Tracheal epithelial cell (primary cell): ENCODE measurements at places on chromosomes 7 and 10. TPM values are rescaled to one million over a fixed set of nuclear protein-coding genes. Genes with fewer than 3 reads are reported as not detected.

Gene BLNK
- total RNA-seq, result 5.5 TPM in 2 replicates

Gene TSPAN12
- total RNA-seq, result 1.5 and 7.0 TPM in 2 replicates

Gene EN2
- total RNA-seq, result not detected in 2 replicates

Gene METTL27
- 6.3 TPM in 1 of 2 replicates, not detected in the other for total RNA-seq

Gene RAMP3
- 0.21 TPM in 1 of 2 replicates, not detected in the other for total RNA-seq

Gene ADRB1
- 0.24 and 4.0 TPM in 2 replicates for total RNA-seq

Gene NME8
- total RNA-seq, result not detected in 2 replicates

Gene ASZ1
- total RNA-seq, result not detected in 2 replicates

Gene A1CF
- total RNA-seq, result not detected in 2 replicates

Gene ITPRID1
- total RNA-seq, result not detected in 2 replicates

Gene RADIL
- total RNA-seq, result not detected in 2 replicates

Gene PTF1A
- total RNA-seq, result not detected in 2 replicates

Gene MET
- 93.6 and 252 TPM in 2 replicates for total RNA-seq

Gene ARID5B
- 6.7 and 8.3 TPM in 2 replicates for total RNA-seq

Gene SLC29A4
- total RNA-seq, result 8.7 and 11.6 TPM in 2 replicates

Gene ELN
- total RNA-seq, result not detected in 2 replicates

Gene TMEM176A
- not detected in 2 replicates for total RNA-seq

Gene CDNF
- 0.24 and 1.3 TPM in 2 replicates for total RNA-seq

Gene CAMK2B
- total RNA-seq, result 0.72 TPM in 1 of 2 replicates, not detected in the other

Gene ARHGEF35
- 9.4 and 12.5 TPM in 2 replicates for total RNA-seq

Gene TEX47
- total RNA-seq, result not detected in 2 replicates

Gene CPA5
- total RNA-seq, result not detected in 2 replicates

Gene OLAH
- total RNA-seq, result 5.5 and 15.8 TPM in 2 replicates

Gene HSPA12A
- 0.64 and 6.0 TPM in 2 replicates for total RNA-seq

Gene DYNC1I1
- total RNA-seq, result 0.21 and 0.24 TPM in 2 replicates

Gene LRIT1
- not detected in 2 replicates for total RNA-seq

Gene TMEM130
- not detected in 2 replicates for total RNA-seq

Gene SLC26A5
- total RNA-seq, result not detected in 2 replicates

Gene SPDYE6
- not detected in 2 replicates for total RNA-seq

Gene MRLN
- not detected in 2 replicates for total RNA-seq

Gene TRIM50
- total RNA-seq, result not detected in 2 replicates

Gene PAX4
- not detected in 2 replicates for total RNA-seq

Gene SFTPD
- under 0.01 and 1.3 TPM in 2 replicates for total RNA-seq

Gene RELN
- 0.21 and 0.48 TPM in 2 replicates for total RNA-seq

Gene KLF14
- not detected in 2 replicates for total RNA-seq

Gene RHOBTB1
- 7.2 and 8.9 TPM in 2 replicates for total RNA-seq

Gene GIMAP4
- total RNA-seq, result 0.21 and 2.2 TPM in 2 replicates

Gene ZNF212
- 4.1 and 5.5 TPM in 2 replicates for total RNA-seq

Gene TLX1
- under 0.01 TPM in 1 of 2 replicates, not detected in the other for total RNA-seq

Gene ERVW-1
- total RNA-seq, result not detected in 2 replicates

Gene GCK
- 0.21 and 0.96 TPM in 2 replicates for total RNA-seq

Gene LRRC18
- not detected in 2 replicates for total RNA-seq

Gene CALHM3
- total RNA-seq, result not detected in 2 replicates

Gene PLAC9
- total RNA-seq, result not detected in 2 replicates

Gene GIMAP2
- total RNA-seq, result 0.24 TPM in 1 of 2 replicates, not detected in the other

Gene STAMBPL1
- 3.0 and 3.9 TPM in 2 replicates for total RNA-seq

Gene SP8
- total RNA-seq, result not detected in 2 replicates

Gene C10orf67
- not detected in 2 replicates for total RNA-seq

Gene WEE2
- not detected in 2 replicates for total RNA-seq

Gene CLDN4
- 60.3 and 251 TPM in 2 replicates for total RNA-seq
